ENCODE measurements at places on chromosomes 2 and 18.

DNA sequence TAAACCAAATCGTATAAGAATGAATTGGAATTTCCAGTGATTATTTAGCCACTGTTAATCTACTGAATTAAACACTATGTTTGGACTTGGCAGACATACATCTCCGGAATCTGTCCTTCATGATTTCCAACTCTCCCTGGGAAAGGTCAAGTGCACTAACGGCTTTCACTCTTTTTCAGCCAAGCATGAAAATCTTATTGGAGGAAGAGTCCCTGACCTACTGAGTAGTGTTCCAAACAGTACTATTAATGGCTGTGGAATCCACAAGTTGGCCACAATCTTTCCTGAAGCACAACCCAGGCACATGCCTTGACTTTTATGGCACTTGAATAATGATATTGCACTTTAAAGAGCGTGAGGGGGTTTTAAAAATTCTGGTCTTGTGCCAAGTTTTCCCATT is 318.9 kb upstream of the RND3 start:
- DNase-seq = no peak

DNA sequence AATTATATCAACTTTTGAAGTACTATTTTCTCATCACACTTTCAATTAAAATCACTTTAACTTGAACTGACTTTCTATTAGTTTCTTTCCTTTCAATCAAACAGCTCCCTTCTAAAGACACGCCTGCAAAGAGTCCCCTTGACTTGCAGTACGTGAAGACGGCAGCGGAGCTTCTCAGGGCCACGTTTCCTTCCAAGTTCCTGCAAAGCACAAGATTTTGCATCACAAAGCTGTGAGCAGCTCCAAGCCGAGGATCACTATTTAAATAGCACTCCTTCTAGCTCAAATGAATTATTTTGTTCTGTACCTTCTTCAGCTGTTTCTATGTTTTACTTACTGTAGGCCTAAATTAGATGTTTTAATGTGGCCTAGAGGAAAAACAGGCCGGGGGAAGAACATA is 30.8 kb downstream of the SH3YL1 start:
- DNase-seq = no peak

DNA sequence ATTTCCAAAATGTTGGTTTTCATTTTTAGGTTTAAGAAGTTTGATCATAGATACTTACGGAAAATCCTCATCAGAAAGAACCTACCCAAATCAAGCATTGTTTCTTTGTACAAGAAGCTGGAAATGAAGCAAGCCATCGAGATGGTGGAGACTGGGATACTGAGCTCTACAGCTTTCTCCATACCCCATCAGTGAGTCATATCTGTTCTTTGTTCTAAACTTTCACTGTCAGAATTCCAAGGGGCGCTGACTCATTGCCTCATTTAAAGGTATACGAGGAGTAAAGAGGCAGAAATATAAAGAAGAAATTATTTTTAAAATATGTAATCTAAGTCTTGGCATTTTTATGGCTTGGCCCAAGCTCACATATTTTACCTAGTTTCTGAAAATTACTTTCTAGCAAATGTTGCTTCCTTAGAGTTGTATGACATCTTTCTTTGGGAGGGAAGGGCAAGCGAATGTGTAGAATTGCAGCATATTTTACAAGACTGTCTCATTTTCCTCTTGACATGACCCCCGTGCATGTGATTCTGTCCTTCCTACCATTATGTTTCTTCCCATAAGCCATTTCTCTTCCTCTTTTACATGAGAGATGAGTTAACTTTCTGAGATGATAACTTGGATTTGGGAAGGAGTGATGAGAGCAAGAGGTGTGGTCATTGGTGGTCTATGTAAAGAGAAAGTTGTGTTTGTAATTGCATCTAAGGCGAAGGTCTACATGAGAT is 41.2 kb downstream of the SLC9A4 start:
- DNase-seq = no peak

DNA sequence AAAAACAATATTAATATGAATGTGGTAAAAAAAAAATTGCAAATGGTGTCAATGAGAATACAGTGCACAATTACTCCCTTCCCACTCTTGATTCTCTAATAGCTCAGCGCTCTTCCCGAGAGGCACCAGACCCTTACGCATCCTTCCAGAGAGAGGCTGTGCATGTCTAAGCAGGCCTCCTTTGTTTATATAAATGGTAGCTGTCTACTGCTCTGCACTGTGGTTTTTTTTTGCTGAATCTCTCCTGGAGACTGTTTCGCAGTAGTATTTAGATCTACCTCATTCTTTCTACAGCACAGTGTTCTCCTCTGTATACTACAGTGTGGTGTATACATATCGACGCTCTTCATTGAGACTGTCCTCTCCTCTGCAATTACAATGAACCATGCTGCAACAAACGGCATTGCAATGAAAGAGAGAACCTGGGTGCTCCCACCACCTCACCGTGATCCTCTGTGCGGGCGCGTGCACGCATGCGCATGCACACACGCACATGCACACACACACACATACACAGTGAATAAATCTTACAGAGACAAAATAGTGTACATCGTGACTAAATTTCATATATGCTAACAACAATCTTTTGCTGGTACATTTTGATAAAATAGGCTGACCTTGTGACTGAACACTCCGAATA is 19.4 kb downstream of the SEPTIN10 start:
- DNase-seq = no peak

Data from erythroblast (primary cell).